ENCODE measurements at places on chromosomes 12 and 14.

GRCh38 chr12:80636832-80637231 lies 70.6 kb upstream of the MYF6 start:
- DNase-seq: no peak

- DNase-seq: no peak
These were observed 16.3 kb upstream of the HIF1A start for GRCh38 chr14:61678975-61679374.

DNA sequence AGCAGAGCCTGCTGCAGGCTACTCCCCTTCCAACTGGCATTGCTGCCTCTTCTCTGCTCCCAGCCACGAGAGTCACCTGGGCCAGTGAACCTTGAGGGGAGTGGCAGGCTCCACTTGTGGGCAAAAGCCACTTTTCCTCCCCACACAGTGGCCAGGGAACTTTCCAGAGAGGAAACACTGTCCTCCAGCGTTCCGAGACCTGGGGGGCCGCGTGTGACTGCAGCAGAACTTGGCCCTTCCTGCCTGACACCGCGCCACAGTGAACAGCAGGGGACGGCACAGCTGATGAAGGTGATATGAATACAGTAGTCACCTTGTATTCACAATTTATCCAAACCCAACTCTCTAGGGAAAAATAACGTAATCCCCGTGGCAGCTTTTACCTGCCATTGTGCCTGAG lies 114.9 kb downstream of the PIWIL1 start:
- no peak for DNase-seq

DNA sequence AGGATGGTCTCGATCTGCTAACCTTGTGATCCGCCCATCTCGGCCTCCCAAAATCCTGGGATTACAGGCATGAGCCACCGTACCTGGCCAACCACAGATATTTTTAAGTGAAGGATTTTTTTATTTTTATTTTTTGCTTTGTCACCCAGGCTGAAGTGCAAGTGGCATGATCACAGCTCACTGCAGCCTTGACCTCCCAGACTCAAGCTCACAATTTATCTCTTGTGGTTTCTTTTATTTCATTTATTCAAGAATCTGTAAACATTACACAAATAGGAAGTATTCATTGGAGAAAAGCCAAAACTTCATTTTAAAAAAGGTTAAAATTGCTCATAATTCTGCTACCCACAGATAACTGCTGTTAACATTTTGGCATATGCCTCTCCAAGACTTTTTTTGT lies 13.3 kb downstream of the MOAP1 start:
- no peak for DNase-seq

DNA sequence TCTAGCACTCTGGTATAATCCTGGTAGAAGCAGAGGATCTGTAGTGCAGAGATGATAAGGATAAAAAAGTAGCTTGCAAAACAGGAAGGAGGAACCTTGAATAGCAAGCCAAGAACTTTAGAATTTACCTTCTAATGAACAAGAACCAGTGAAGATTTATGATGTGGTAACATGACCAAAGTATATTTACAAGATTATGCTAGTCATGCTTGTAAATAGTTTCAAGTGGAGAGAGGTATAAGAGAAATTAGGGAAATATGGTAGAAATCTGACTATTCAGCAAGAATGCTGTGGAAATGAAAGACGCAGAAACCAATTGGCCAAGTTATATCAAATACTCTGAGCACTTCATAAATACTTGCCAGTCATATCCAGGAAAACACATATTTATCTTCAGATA lies 47.8 kb downstream of the ERGIC2 start:
- no peak for DNase-seq

DNA sequence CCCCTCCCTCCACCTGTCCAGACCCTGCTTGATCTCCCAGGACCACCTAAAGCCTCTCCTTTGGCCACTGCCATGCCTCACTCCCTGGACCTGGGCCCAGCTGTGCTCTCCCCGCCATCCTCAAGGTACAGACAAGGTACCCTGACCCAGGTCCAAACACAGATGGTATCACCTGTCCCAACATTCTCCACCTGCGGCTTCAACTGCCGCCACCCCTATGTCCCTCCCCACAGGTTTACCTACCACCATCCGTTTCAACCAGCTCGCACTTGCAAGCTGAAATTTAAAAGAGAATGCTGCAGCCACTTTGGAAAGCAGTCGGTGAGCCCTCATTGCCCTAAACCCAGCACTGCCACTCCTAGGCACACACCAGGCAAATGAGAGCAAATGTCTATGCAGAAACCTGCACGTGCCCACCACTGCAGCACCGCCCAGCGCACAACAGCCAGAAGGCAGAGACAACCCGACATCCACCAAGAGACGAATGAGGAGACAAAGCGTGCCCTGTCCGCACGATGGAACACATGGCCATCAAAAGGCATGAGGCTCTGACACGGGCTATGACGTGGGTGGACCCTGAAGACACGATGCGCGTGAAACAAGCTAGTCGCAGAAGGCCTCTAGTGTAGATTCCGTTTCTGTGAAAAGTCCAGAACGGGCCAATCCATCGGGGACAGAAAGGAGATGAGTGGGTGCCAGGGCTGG lies 71.0 kb downstream of the RFLNA start:
- DNase-seq: no peak

- no peak for DNase-seq
These were observed 64.7 kb downstream of the AVPR1A start for GRCh38 chr12:63086149-63086915.

DNA sequence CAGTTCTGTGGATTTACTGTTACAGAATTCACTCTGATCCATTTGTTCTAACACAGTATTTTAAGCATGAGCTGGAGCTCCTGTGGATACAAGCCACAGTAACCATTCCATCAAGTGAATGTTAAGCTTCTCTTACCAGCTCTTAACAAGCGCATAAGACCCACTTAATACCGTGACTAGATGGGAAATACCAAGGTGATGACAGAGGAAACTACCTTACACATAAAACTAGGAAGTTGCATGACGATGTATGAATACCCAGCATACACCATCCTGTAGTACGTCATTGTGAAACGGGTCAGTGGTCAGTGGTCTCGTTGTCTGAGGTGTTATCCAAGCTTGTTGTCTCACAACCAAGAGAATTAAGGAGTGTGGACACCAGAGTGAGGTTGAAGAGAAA lies 2.0 kb upstream of the GALC start:
- no peak for DNase-seq

DNA sequence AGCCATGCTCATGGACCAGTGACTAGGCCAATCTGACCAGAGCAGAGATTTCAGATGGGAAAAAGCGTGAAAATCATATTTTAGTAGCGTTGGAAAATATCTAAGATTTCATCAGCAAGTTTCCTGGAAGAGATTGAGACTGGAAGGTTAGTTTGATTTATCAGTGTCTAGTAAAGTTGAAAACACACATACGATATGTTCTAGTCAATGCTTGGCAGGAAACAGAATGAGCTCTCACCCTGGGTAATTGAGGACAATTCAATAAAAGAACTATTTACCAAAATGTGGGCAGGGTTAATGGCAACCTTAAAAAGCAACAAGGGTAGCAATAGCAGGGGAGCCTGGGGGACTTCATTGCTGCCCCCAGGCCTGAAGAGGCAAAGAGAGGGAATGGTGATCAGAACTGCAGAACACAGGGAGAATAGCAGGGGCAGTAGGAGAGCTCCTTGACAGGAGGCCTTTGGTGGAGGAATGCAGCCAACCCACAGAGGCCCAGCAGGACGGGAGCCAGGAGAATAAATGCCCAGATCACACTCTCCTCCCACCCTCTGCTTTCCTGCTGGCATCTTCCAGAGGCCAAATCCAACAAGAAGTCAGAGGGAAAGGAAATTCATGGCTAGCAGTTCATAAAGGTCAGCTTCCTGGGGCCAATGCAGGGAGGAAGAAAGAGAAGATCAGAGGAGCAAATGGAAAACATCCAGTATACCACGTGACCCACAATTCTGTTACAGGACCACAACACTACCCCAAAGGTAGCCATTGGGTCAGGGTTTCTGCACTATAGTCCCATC lies 27.6 kb upstream of the LRP6 start:
- DNase-seq: no peak

GRCh38 chr14:28571636-28572035 lies 195.0 kb upstream of the FOXG1 start:
- no peak for DNase-seq

GRCh38 chr12:31931796-31932715 lies 27.2 kb upstream of the RESF1 start:
- DNase-seq: peak; percentile 9

GRCh38 chr14:81517798-81518398 lies 15.8 kb downstream of the SEL1L start:
- no peak for DNase-seq

DNA sequence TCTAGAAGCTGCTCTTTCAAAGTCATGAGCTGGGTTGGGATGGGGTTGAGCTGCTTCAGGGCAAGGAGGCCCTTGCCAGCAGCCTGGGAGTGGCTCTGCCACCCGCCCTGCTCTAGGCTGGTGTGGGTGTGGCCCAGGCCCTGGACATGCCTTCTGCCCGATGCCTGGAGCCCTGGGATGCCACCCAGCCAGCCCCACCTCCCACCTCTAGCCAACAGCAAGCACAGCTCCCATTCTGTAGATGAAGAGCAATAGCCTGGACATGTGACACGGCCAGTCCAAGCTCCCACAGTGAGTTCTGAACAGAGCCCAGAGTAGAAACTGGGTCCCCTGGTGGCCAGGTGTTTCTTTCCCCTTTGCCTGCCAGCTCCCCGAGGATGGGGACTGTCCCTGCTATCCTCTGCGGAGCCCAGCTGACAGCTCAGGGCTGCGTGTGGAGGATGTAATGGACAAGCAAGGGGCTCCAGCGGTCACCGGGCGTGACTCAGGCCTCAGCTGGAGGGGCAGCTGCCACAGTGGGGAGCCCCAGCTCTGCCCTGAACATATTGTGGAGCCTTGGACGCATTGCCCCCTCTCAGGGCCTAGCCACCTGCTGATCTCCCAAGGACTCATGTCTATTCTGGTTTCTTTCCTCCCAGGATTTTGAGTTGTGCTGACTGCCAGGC lies 165.2 kb downstream of the TSPAN9 start:
- no peak for DNase-seq

- DNase-seq: no peak
These were observed 4.5 kb upstream of the OR11H6 start for GRCh38 chr14:20219033-20219432.

All from activated gamma-delta T cell treated with anti-CD3 and anti-CD28 coated beads, Interleukin-2, amount 50 U/mL, for 16 hours (primary cell).